ENCODE measurements at places on chromosomes 11 and 22.

DNA sequence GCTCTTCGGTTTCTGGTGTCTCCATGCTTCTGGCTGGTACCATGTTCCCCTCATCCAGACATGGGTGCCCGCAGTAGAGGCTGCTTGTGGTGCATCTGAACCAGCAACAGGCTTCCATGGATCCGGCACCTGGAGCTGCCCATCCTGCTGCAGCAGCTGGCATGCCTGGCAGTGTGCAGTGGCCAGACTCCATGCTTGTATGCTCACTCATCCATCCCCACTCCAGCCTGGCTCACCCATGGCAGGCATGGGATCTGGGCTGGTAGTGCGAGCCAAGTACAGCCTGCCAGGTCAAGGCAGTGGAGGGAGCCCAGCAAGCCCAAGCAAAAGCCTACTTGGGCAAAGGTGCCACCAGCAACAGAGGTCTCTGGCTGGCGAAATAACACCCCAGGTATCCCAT lies 6.2 kb upstream of the OR5W2 start:
- DNase-seq: no peak

DNA sequence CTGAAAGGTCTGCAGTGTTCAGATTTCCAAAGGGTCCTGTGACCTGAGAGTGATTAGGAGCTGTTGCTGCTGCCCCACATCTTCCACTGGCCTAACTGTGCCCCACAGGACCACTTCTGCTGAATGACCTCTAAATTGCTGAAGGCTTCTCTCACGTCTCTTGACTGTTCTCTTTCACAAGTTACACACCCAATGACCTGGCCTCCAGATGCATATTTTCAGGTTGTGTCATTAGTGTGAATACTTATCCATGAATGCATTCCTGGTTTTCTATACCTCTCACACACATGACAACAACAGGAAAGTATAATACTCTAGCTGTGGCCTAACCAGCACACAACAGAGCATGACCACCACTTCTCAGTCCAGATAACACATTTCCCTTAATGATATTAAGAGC lies 15.4 kb downstream of the PRR14L start:
- peak; percentile 69 for DNase-seq

- DNase-seq: no peak
Measured at GRCh38 chr11:129458756-129459535, 83.3 kb downstream of the BARX2 start.

- DNase-seq: no peak
Measured at GRCh38 chr11:73047773-73048371, 94.2 kb downstream of the FCHSD2 start.

DNA sequence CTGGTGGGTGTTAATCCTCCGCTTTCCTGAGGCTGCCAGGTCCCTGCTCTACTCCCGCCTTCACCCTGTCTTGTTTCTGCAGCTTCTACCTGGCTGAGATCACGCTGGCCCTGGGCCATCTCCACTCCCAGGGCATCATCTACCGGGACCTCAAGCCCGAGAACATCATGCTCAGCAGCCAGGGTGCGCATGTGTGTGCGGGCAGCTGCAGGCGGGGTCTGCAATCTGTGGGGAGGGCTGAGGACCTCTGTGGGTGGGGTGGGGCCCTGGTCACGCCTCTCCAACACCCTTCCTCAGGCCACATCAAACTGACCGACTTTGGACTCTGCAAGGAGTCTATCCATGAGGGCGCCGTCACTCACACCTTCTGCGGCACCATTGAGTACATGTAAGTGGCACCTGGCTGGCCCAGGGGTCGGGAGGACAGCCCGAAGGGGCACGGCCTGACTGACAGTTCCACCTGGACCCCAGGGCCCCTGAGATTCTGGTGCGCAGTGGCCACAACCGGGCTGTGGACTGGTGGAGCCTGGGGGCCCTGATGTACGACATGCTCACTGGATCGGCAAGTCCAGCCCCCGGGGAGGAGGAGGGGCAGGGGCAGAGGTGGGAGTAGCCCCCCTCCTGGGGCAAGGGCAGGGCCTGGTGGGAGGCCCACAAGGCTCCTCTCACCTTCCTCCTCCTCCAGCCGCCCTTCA lies 4.5 kb downstream of the RPS6KB2 start:
- no peak for DNase-seq

GRCh38 chr11:65436412-65437032 lies 13.9 kb downstream of the NEAT1 start:
- no peak for DNase-seq

- DNase-seq: no peak
Measured at GRCh38 chr11:67435031-67435726, 2.3 kb downstream of the PTPRCAP start.

DNA sequence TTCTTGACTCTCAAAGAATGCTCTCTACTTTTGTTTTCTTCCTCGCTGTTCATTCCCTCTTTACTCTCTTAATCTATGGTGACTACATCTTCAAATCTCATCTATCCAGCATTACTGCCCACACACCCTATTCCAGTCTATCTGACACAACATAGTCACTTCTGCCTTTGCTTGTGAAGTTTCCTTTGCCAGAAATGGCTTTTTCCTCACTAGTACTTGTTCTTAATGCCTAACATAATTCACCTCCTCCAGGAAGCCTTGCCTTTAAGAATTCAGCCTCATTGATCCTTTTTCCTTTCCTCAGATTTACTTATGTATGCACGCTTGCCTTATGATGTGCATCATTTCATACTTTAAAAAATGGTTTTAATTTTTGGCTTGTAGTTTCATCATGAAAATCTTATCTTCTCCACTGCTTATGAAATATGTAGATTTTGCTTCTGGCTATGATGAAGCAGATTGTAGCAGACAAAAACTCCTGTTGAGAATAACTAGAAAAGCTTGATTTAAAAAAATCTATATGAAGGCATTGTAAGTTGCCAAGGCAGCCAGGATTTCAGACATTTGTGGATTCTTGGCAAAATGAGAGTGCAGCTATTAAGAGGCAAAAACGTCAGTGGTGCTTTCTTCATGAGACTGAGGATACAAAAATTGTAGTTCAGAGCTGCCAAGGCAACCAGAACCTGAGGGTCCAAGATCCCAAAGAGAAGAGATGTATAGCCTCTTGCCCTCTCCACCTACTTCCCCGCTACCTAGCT lies 31.8 kb downstream of the RNF169 start:
- DNase-seq: no peak

Measured in HT1080 (cell line).